ENCODE measurements at places on chromosomes 1 and 21. TPM values are rescaled to one million over a fixed set of nuclear protein-coding genes. Genes with fewer than 3 reads are reported as not detected.

Gene C4BPA
- total RNA-seq, result not detected

Gene CELSR2
- total RNA-seq, result 6.3 TPM

Gene PLA2G2C
- not detected for total RNA-seq

Gene SSBP3
- total RNA-seq, result 126 TPM

Gene NPPB
- not detected for total RNA-seq

Gene OR2M2
- not detected for total RNA-seq

Gene PTGFR
- not detected for total RNA-seq

Gene YOD1
- 10.1 TPM for total RNA-seq

DNA sequence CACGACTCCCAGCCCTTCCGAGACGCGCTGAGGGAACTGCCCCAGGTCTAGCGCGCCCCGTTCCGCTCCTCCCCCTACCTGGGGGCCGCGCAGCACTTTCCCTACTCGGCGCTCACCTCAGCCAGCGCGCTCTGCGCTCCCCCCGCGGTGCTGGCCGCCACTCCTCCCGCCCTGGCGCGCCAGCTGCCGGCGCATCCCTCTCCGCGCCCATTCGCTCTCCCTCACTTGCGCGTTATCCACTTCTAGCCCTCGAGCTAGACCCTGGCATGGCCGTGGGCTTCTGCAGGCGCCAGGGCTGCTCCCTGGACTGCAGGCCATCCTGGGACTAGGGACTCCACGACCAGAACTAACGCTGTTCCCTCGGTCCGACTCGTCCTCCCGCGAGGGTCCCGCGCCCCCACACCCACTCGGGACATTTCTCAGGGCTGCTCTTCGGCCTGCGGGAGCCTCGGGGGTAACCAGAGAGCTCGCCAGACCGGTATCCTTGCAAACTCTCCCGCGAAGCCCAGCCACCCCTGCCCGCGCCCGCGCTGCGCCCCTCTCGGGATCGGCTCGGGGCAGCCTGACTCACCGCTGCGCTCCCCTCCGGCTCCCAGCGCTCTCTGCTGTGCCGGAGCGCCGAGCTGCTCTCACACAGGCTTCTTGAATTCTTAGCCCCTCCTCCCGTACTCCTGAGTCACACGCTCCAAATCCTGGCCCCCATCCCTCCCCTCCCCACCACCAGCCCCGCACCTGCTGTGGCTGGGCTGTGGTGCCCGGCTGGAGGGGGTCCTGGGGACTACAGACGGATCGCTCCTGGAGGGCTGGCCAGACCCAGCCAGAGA, at the start of gene NGF:
Gene NGF, minus strand, starts transcription at position 617 of the 824 bp plus-strand sequence. CDS start 51,454 bp downstream, outside the sequence.
- no peak within 1 kb of the TSS for H3K27ac ChIP-seq
- no peaks in the 10 kb centered on the region for H3K36me3 ChIP-seq
- DNase-seq, result no peak
- no peaks in the 10 kb centered on the region for H3K4me1 ChIP-seq

DNA sequence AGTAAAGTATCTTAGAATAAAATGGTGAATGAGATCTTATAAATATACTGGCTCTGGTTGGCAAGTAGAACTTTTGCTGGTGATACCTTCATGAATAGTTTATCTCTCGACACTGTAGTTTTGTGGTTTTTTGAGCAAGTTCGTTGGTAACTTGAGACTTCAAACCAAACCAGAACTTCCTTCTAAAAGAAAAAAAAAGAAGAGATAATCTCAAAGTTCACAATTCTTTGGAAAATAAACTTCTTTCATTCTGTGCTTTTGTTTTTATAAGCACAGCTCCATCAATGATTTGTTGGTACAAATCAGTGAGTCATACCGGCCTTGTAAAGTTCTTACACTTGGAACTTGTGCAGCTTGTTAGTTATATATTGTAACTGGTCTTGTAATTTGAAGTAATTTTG, 2.3 kb downstream of the HIPK1 start:
- no peaks in the 10 kb centered on the region for H3K27me3 ChIP-seq
- H3K4me3 ChIP-seq, result peak overlapping the region; percentile 95
- H3K36me3 ChIP-seq, result peaks cover 17% of the 10 kb centered on the region
- H3K27ac ChIP-seq, result peak overlapping the region; percentile 94

- H3K27me3 ChIP-seq, result peaks cover 15% of the 10 kb centered on the region
- no peak overlapping the region for H3K4me3 ChIP-seq
- no peaks in the 10 kb centered on the region for H3K36me3 ChIP-seq
- peaks cover 6% of the 10 kb centered on the region for H3K4me1 ChIP-seq
Observed at GRCh38 chr1:64228167-64228957, 24.9 kb downstream of the UBE2U start.

GRCh38 chr1:47992720-47993415, 4.3 kb downstream of the TRABD2B start:
- H3K27me3 ChIP-seq, result peaks cover 40% of the 10 kb centered on the region
- DNase-seq, result no peak
- no peaks in the 10 kb centered on the region for H3K4me1 ChIP-seq
- no peaks in the 10 kb centered on the region for H3K36me3 ChIP-seq

DNA sequence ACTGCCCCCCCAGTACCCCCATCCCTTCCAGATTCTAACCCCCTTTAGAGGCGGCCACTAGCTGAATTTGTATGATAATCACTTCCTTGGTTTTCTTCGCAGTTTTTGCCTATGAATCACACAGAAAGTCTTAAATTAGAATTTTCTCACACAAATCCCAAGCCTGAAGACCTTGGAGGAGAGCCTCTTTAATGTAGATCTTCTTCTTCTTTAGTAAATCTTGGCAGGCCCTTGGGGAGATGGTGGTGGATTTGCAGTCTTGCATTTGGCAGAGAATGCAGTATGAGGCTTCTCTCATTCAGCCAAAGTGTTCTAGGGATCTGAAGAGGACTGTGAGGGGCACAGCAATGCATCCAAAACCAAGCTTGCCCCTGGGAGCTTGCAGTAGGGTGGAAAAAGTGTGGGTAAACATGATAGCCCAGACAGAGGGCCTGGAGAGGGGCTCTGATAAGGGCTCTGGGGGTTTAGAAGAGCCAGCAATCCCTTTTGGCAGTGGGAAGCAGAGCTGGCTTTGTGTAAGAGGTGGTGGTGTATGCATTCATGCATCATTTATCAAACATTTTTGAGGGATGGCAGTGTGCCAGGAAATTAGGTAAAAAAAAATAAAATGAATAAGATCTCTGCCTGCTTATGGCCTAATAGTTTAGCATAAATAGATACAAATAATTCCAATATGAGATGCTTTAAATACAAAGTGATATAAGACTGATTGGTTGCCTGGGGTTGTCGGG, 7.7 kb upstream of the CDC42 start:
- peaks cover 5% of the 10 kb centered on the region for H3K36me3 ChIP-seq
- no peak overlapping the region for H3K4me3 ChIP-seq
- no peaks in the 10 kb centered on the region for H3K27me3 ChIP-seq
- peaks cover 38% of the 10 kb centered on the region for H3K4me1 ChIP-seq

DNA sequence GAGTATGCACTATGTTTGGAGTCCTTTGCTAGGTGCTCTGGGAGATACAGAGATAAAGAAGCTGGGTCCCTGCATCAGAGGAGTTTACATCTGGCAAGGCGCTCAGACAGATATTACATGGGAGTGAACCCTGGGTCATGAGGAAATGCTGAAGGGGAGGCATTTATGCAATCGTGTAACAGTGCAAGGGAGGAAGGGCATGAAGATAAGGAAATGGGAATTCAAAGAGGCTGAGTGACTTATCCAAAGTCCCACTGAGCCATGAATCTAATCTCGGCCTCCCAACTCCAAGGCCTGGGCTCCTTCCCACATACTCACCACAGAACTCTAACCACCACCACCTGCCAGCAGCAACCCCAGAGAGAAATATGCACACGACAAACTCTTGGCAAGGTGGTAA, 51.6 kb downstream of the FAM163A start:
- H3K36me3 ChIP-seq, result no peaks in the 10 kb centered on the region
- DNase-seq, result no peak
- H3K4me3 ChIP-seq, result no peak overlapping the region
- H3K27ac ChIP-seq, result no peak overlapping the region

GRCh38 chr1:44472620-44473525, 67.8 kb downstream of the RNF220 start:
- H3K27me3 ChIP-seq, result peaks cover 14% of the 10 kb centered on the region
- H3K4me3 ChIP-seq, result peak overlapping the region; percentile 55
- peaks cover 9% of the 10 kb centered on the region for H3K4me1 ChIP-seq
- no peaks in the 10 kb centered on the region for H3K36me3 ChIP-seq
- DNase-seq, result no peak

- H3K36me3 ChIP-seq, result peaks cover 31% of the 10 kb centered on the region
- H3K27me3 ChIP-seq, result peaks cover 3% of the 10 kb centered on the region
- H3K4me3 ChIP-seq, result peak overlapping the region; percentile 92
- peak overlapping the region; percentile 72 for H3K27ac ChIP-seq
Observed at GRCh38 chr1:246725191-246725590, 982 bp downstream of the SCCPDH start.

GRCh38 chr1:109630081-109630897, 10.7 kb downstream of the AMPD2 start:
- peaks cover 19% of the 10 kb centered on the region for H3K4me1 ChIP-seq
- H3K4me3 ChIP-seq, result no peak overlapping the region
- H3K36me3 ChIP-seq, result peaks cover 22% of the 10 kb centered on the region
- no peaks in the 10 kb centered on the region for H3K27me3 ChIP-seq

DNA sequence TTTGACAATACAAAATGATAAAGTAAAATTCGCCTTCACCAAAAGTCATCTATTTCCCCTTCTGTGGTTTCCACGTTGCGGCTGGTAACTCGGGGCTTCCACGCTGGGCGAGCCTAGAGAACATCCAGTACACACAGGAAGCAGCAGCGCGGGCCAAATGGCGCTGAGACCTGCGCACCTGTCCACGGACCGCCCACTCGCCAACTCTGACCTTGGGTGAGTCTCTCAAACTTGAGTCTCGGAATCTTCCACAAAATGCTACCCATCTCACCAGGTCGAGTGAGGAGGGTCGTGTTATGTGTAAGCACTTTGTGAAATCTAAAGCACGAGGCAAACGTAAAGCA, 820 bp upstream of the TTF2 start:
- DNase-seq, result peak; percentile 79
- no peak overlapping the region for H3K27ac ChIP-seq
- H3K4me3 ChIP-seq, result no peak overlapping the region
- H3K4me1 ChIP-seq, result peaks cover 45% of the 10 kb centered on the region
- H3K27me3 ChIP-seq, result no peaks in the 10 kb centered on the region

GRCh38 chr1:22822371-22822770, 111.7 kb downstream of the EPHB2 start:
- no peak overlapping the region for H3K4me3 ChIP-seq
- H3K27me3 ChIP-seq, result peaks cover 8% of the 10 kb centered on the region
- H3K36me3 ChIP-seq, result no peaks in the 10 kb centered on the region
- H3K27ac ChIP-seq, result no peak overlapping the region
- DNase-seq, result no peak

DNA sequence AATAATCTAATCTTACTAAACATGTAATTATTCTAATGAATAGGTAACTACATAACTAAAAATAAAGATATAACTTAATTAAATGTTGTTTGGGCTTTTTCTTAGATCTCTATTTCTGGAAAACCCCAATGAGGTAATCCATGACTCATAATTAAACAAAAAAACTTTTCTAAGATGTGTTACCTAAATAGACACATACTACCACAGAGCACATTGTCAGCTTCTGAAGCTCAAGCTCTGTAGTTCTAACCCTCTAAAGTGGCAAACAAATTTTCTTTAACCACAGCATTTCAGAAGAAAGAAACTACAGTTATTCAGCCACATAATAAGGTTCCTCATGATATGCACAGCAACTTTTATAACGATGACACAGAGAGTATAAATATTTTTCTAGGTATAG, 4.2 kb downstream of the OR6K3 start:
- H3K36me3 ChIP-seq, result no peaks in the 10 kb centered on the region
- H3K27ac ChIP-seq, result no peak overlapping the region
- H3K27me3 ChIP-seq, result peaks cover 23% of the 10 kb centered on the region
- no peak overlapping the region for H3K4me3 ChIP-seq
- no peaks in the 10 kb centered on the region for H3K4me1 ChIP-seq
- no peak for DNase-seq

DNA sequence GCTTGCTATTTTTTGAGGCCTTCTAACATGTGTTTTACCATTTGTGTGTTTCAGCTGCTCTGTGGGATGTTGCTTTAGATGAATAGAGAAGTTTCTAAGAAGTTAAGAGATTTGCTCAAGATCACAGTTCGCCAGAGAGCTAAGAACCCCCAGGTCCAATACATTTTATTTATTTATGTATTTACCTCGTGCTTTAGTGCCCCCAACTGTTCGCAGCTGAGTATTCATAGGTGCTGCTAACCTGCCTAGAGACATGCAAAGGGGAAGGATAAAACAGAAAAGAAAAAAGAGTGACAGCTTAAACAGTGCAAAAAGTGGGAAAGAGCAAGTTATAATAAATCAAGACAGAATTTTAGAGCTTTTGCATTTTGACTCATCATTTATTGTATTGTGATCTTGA, 31.1 kb downstream of the NFYC start:
- peaks cover 28% of the 10 kb centered on the region for H3K36me3 ChIP-seq
- H3K27me3 ChIP-seq, result no peaks in the 10 kb centered on the region
- H3K4me3 ChIP-seq, result no peak overlapping the region

- H3K36me3 ChIP-seq, result peaks cover 1% of the 10 kb centered on the region
- no peak overlapping the region for H3K4me3 ChIP-seq
- peaks cover 11% of the 10 kb centered on the region for H3K4me1 ChIP-seq
- H3K27ac ChIP-seq, result no peak overlapping the region
Observed at GRCh38 chr1:27296773-27297291, 25.1 kb upstream of the TMEM222 start.

DNA sequence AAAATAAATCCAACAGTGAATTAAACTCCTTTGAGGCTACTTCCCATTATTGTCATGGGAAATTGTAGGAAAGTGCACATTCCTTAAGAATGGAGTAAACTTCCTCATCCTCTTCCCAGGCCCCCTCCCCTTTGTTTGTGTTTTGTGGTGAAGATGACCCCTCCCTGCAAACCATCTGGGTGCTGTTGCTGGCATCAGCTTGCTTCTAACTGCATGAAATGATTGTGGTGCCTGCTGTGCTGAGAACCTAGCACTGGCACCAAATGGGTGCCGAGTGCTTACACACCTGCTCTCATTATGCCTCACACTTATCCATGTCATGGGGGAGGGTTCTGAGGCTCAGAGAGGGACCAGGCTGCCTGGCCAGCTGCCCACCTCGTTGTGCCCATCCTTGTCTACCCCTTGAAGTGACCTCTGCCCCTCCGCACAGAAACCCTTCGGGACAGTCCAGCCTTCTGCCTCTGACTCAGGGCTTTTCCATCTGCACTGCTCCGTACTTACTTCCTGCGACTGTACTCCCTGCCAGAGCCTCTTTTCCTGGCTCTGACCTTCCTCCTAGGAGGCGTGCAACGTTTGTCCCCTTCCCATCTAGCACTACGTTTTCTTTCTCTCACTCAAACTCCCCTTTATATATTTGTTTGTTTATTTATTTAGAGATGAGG, 30.6 kb downstream of the CAPN2 start:
- peaks cover 12% of the 10 kb centered on the region for H3K36me3 ChIP-seq
- no peak for DNase-seq
- peaks cover 3% of the 10 kb centered on the region for H3K4me1 ChIP-seq
- no peak overlapping the region for H3K27ac ChIP-seq

GRCh38 chr1:209433649-209434031, 149.9 kb upstream of the CAMK1G start:
- H3K27ac ChIP-seq, result no peak overlapping the region
- H3K27me3 ChIP-seq, result peaks cover 23% of the 10 kb centered on the region
- no peak overlapping the region for H3K4me3 ChIP-seq

- peak overlapping the region; percentile 51 for H3K27ac ChIP-seq
- peaks cover 16% of the 10 kb centered on the region for H3K4me1 ChIP-seq
- H3K4me3 ChIP-seq, result no peak overlapping the region
- no peaks in the 10 kb centered on the region for H3K27me3 ChIP-seq
- H3K36me3 ChIP-seq, result peaks cover 33% of the 10 kb centered on the region
Observed at GRCh38 chr1:24905979-24906720, 23.9 kb downstream of the RUNX3 start.

GRCh38 chr1:11377954-11378353, 101.0 kb upstream of the DISP3 start:
- peaks cover 15% of the 10 kb centered on the region for H3K4me1 ChIP-seq
- H3K4me3 ChIP-seq, result no peak overlapping the region
- peaks cover 6% of the 10 kb centered on the region for H3K36me3 ChIP-seq
- H3K27ac ChIP-seq, result no peak overlapping the region
- peaks cover 16% of the 10 kb centered on the region for H3K27me3 ChIP-seq

All from activated naive CD8-positive, alpha-beta T cell treated with anti-CD3 and anti-CD28 coated beads, Interleukin-2, amount 10 ng/mL, durations not matched to agents 7 days and 5 days (primary cell).